ENCODE measurements at places on chromosomes 1 and 21.
A peak's percentile ranks its signal among the peaks of the same experiment; 100 is the strongest.

GRCh38 chr1:202146993-202147392 is 2.5 kb upstream of the ARL8A start:
- DNase-seq = no peak

DNA sequence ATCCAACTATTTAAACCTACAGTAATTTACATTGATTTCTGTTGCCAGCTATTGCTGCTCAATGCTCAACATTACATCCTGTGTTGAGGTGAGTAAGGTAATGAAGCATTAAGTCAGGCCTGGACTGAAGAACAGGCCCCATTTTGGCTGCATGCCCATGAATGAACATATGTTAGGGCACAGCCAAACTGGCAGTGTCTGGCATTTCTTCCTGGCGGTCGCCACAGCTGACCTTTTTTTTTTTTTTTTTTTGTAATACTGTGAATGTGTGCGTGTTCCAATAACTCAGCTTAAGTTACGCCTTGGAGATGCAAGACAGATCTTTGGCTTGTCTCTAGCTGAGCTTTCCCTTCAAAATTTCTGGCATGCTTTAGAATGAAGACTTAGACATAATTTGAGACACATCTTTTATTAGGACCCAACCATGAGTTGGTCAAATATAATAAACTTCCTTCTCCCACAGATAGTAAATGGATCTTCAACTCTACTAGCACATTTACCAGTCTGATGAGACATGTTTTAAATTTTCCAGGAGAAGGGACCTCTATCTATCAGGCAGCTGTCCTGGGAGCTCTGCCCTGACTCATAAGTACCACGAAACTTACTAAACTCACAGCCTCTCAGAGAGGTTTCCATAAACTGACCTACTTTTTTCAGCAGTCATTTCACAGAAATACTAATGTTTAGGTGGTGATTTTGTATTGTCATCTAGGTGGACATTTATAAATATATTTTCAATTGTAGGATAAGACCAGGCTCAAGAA is 341.1 kb upstream of the RUNX1 start:
- DNase-seq = no peak

DNA sequence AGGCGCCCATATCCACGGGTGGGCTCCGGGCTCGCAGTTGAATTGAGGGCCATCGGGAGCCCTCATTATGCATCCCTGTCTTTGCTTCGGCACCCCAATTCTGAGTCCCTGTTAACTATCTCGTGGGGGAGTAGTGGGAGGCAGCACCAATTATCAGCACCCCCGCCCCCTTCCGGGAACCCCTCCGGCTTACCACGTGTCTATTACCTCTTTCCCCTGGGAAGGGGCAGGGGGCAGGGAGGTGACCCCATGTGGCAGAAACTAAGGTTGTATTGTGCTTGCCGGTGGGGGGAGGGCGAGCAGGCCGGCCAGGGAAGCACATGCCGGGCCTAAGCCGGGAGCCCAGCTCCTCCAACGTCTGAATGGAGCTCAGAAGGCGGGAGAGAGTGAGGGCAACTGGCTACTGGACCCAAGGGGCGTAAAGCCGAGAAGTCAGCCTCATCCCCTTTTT is 1.0 kb downstream of the LIN28A start:
- no peak for DNase-seq

GRCh38 chr21:36429947-36430546 is 44.9 kb downstream of the CHAF1B start:
- DNase-seq = peak; percentile 91

DNA sequence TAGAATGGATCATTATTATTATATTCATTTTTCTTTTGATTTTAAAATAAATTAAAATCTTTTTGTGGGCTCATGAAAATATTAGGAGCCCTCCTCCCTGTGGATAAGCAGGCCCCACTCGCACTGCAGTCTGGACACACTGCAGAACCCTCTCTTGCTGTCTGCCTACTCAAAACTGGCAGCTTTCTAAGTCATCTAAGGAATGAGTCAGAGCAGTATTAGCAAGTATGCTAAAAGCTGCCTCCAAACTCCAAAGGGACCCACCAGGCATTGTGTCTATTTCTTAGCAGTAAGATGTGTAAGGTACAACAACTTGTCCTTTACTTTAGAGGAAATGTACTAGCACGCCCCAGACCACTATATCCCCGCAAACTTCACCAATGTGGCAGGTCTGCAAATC is 108.8 kb downstream of the SYF2 start:
- DNase-seq = peak; percentile 67

DNA sequence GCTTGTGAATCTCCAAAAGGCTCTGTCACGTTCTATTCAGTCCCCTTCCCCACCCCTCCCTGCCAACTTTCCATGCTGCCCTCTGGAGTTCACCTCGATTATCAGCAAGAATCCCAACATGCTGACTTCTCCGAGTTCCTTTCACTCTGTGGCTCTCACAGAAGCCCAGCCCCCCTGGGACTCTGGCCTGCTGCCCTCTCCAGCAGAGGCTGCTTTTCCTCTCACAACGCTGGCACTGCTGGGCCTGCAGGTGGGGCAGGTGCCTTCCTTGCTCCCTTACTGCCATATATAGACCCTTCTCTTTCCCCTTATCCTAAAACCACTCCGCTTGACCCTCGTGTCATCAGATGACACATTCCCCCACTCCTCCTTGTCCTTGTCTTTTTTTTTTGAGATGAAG is 10.2 kb upstream of the RNF186 start:
- DNase-seq = no peak

GRCh38 chr1:102097451-102097850 is 100.7 kb upstream of the OLFM3 start:
- no peak for DNase-seq

DNA sequence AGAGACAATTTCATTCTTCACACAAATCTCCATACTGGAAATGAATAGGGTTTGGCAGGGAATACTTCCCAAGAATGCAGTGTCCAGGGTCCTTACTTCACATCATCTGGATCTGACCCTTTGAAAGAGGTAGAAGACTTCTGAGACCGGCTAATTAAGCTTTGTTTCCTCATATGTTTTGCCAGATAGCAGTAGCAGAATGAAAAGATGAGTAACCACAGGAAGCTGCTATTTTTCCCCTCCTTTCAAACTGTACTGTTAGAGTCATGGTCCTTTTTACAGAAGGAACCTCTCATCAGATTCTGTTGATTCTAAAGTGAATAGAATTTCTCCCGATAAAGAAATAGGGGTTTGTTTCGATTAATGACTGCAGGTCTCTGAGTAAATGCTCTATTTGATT is 1.4 kb upstream of the OLFML3 start:
- no peak for DNase-seq

DNA sequence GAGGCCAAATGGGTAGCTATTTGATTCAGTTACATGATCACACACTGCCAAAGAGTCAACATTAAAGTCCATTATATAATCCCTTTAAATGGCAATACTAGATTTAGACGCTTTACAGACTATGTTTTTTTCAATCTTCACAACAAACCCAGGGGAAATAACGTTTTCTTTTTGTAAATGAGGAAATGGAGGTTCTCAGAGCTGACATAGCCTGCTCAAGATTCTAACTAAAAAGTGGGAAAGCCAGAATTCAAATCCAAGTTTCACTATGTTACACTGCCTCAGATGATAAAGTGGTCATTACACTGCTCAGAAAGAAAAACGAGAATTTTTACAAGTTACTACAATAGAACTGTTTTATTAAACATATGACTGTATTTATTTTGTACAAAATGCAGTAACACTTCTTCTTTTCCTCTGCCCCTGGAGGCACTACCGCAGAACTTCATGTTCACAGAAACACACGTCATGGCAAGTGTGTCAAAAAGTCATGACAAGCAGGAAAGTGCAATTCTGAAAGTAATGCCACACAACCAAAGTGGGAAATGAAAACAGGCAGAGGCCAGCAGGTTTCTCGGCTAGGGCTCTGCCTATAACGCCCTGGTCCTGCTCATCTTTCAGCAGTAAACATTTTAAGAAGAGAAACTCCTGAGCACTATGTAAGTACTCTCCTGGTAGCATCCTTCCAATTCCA is 19.0 kb downstream of the THEMIS2 start:
- peak; percentile 82 for DNase-seq

DNA sequence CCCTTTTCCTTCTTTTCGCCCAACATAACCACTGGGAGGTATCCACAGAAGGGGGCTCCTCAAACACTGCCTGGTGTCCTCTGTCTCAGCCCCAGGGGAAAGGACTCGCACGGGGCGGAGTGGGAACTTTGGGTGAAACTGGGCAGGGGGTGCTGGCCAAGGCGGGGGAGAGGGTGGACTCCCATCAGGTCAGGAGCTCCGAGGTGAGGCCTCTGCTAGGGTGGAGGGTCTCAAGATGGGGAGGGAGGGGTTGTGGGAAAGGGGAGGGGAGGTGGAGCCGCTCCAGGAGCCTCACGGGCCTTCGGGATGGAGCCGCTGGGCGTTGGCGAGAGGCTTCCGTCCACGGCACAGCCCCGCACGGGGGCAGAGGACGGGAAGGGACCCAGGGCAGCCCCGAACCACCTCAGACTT is 43.2 kb upstream of the POFUT2 start:
- no peak for DNase-seq

- DNase-seq = no peak
Observed at GRCh38 chr1:39841429-39841828, 41.9 kb downstream of the TRIT1 start.

DNA sequence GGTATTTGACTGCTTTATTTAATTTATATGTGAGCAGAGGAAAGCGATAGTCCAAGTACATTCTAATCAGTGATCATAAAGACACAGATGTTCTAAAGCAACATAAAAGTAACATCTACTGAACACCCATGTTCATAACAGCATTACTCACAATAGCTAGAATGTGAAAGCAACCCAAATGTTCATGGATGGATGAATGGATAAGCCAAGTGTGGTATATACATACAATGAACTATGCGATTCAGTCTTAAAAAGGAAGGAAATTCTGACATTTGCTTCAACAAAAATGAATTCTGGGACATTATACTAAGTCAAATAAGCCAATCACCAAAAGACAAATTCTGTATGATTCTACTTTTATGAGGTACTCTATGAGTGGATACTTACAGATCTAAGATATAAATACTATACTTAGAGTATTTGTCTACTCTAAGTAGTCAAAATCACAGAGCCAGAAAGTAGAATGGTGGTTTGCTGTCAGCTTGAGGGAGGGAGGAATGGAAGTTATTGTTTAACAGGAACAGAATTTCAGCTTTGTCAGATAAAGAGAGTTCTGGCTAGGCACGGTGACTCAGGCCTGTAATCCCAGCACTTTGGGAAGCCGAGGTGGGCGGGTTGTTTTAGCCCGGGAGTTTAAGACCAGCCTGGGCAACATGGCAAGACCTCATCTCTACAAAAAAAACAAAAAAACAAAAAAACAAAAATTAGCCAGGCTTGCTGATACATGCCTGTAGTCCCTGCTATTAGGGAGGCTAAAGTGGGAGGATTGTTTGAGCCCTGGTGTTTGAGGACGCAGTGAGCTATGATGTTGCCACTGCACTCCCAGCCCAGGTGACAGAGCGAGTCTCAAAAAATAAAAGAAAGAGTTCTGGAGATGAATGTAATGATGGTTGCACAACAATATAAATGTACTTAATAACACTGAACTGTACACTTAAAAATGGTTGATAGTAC is 79.7 kb upstream of the ARHGAP29 start:
- no peak for DNase-seq

GRCh38 chr1:8073112-8073855 is 47.2 kb upstream of the ERRFI1 start:
- no peak for DNase-seq

GRCh38 chr1:67094191-67094590 is 40.2 kb upstream of the SLC35D1 start:
- no peak for DNase-seq

DNA sequence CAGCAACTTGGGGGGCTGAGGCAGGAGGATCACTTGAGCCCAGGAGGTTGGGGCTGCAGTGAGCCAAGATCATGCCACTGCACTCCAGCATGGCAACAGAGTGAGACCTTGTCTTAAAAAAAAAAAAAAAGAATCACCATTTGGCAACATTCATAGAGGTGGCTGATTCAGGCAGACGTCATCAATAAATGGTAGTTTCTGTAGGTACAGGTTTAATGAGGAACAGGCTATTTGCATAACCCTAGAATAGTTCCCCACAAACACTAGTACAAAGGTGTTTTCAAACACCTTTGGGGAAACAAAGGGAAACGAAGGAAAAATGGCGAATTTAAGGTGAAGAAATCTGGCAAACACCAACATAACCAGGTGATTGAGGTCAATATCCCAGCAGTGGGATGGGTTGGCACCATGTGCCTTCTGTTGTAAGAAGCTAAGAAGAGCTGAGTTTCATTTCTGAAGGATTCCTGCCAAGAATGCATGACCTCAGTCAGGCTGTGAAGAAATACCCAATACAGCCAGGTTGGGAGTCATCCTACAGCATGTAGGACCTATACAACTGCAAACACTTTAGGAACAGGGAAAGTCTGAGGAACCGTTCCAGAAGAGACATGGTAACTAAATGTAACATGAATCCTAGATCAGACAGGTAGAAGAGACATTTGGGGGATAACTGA is 5.6 kb downstream of the LPAR3 start:
- DNase-seq = no peak

DNA sequence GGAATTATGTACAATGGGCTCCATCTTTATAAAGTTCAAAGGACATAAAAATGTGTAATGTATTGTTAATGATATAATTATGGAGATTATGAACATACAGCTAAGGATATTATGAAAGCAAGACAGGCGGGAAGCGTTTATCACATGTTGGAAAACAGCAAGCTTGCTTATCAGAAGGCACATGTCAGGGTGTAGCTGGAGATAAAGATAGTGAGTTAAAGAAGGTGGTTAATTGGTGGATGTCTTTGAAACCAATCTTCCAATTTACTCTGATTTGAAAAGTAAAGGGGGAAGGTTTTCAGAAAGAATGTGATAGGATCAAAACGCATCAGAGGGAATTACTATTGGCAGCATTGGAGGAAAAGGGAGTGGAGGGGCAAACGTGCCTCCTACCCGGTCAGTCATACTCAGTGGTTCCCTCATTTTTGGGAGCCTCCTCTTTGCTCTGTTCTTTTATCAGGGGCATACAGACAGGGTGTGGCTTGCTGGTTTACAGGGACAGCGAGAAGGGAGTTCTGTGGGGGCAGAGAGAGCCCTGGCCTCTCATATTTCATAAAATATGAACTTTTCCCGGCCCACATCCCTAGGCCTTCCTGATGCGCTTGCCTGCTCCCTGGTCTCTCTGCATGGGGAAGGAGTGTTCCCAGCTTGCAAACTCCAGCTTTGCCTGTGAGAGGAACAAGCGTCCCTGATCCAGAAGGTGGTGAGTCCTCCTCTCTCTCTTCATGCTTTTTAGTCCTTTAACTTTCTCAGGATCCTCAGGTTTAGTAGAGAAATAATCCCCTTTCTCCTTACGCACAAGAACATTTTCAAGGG is 8.0 kb upstream of the SVBP start:
- DNase-seq = no peak

- no peak for DNase-seq
Observed at GRCh38 chr21:37172646-37173045, 94.5 kb downstream of the VPS26C start.

GRCh38 chr1:212291505-212292134 is 6.4 kb downstream of the PPP2R5A start:
- DNase-seq = peak; percentile 47

GRCh38 chr21:23977971-23978370 is 1629.3 kb downstream of the MRPL39 start:
- DNase-seq = no peak

- peak; percentile 87 for DNase-seq
Observed at GRCh38 chr1:116808200-116808847, 54.1 kb downstream of the CD2 start.

- no peak for DNase-seq
Observed at GRCh38 chr1:162405800-162406199, 6.1 kb downstream of the SH2D1B start.
